ENCODE measurements at places on chromosomes 13 and 19. TPM values are rescaled to one million over a fixed set of nuclear protein-coding genes. Genes with fewer than 3 reads are reported as not detected.

The STOML3 gene
- not detected for total RNA-seq

The PCDH17 gene
- total RNA-seq, result under 0.01 TPM

The PCSK4 gene
- total RNA-seq, result 0.12 TPM

The CEACAM7 gene
- total RNA-seq, result not detected

The USHBP1 gene
- total RNA-seq, result not detected

The ASF1B gene
- total RNA-seq, result 5.8 TPM

The ZNF560 gene
- 0.58 TPM for total RNA-seq

The RFPL4A gene
- total RNA-seq, result not detected

The KL gene
- total RNA-seq, result not detected

The LHB gene
- total RNA-seq, result not detected

The VSTM2B gene
- total RNA-seq, result not detected

The ZNF99 gene
- not detected for total RNA-seq

The TMC4 gene
- total RNA-seq, result 1.3 TPM

The RASL11A gene
- 6.1 TPM for total RNA-seq

The HSD17B14 gene
- 14.9 TPM for total RNA-seq

The BBC3 gene
- total RNA-seq, result 10.7 TPM

The SLC25A42 gene
- total RNA-seq, result 7.7 TPM

The DPF1 gene
- total RNA-seq, result 0.82 TPM

The C1QTNF9 gene
- total RNA-seq, result not detected

The ZNF700 gene
- total RNA-seq, result 3.1 TPM

The CERS4 gene
- 21.4 TPM for total RNA-seq

The ZNF541 gene
- total RNA-seq, result not detected

The TEX26 gene
- total RNA-seq, result not detected

The ZNF865 gene
- total RNA-seq, result 4.6 TPM

The ATXN8OS gene
- not detected for total RNA-seq

The SLC25A41 gene
- not detected for total RNA-seq

The SELENOV gene
- not detected for total RNA-seq

The CBY2 gene
- total RNA-seq, result not detected

The CYP4F3 gene
- not detected for total RNA-seq

The ZNF235 gene
- 10.0 TPM for total RNA-seq

The IRGC gene
- not detected for total RNA-seq

The MAP3K10 gene
- total RNA-seq, result 8.5 TPM

The ZNF441 gene
- 2.0 TPM for total RNA-seq

The LILRA5 gene
- not detected for total RNA-seq
